ENCODE measurements at places on chromosomes 1 and 21.

- no peak for DNase-seq
These were observed 5.1 kb upstream of the BRDT start for GRCh38 chr1:91944087-91944486.

DNA sequence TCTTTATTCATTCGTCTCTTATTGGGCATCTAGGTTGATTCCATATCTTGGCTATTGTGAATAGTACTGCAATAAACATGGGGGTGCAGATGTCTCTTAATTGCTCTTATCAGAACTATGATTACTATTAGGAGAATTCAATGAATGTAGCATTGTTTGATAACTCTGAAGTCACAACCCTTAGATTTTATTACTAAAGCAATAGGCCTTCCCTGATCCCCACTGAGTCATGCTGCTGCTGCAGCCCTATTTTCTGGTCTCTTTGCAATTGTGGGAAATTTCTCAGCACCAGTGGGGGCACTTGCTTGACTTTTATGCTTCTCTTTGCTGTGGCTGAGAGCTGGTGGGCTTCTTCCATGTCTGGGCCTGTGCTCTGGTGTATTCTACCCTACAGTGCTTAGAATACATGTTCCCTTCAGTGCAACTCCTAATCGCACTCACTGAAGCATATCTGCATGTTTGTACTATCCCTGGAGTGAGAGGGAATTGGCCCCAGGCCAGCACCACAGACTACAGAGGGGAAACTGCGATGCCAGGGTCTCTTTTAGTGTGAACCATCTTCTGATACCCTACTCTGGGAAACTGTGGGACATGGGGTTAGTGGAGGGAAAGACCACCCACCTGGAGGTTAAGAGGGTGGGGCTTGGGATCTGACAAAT, 52.2 kb upstream of the ROR1 start:
- no peak for DNase-seq

- no peak for DNase-seq
These were observed 58.7 kb downstream of the ALG14 start for GRCh38 chr1:95013950-95014574.

DNA sequence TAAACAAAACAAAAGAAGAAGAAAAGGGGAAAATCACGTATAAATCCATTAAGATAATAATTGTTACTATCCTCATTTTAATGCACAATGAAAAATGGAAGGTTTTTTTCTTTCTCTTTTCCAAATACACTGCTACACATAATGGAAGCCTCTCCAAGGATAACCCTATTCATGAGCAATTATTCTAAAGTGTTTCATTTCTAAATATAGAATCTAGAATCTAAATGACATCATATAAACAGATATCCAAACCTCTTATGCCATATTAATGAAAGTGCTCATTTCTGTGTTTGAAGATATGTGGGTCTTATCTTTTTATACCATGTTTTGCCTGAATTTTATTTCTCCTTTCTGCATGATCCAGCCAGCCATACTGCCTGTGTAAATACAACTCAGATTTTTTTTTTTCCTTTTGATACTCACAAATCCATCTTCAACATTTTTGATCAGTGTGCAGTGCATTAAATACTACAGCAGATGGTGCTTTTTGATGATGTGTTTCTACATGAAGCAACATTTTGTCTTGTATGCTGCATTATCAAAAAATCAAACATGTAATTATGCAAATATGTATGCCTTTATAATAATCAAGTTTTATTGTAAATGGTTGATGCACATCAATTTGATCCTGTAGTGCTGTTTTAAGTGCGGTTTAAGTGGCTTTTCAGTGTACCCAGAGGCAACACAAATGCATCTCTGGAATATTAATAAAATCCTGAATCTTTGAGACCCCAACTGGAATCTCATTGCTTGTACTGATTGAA, 625.6 kb upstream of the PTBP2 start:
- DNase-seq = no peak

GRCh38 chr1:45393718-45394302, 53.6 kb upstream of the MUTYH start:
- DNase-seq = no peak

GRCh38 chr1:208254376-208254775, 10.2 kb upstream of the PLXNA2 start:
- no peak for DNase-seq

DNA sequence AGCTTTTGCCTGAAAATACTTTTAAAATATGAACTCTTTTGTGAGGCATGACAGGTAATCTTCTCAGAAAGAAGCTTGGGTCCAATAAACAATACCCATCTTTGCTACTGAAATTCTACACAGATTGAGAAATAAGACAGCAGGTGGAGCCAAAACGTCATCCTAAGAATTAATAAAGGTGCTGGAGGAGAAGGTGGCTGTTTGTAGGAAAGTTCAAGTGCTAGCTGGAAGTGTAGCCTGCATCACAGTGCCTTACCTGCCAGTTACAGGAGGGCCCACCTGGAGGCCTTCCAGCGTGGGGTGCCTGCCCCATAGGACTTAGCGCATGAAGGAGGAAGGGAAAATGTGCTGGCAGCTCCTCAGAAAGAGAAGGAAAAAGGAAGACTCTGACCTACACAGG, 93.7 kb downstream of the TTC3 start:
- no peak for DNase-seq

DNA sequence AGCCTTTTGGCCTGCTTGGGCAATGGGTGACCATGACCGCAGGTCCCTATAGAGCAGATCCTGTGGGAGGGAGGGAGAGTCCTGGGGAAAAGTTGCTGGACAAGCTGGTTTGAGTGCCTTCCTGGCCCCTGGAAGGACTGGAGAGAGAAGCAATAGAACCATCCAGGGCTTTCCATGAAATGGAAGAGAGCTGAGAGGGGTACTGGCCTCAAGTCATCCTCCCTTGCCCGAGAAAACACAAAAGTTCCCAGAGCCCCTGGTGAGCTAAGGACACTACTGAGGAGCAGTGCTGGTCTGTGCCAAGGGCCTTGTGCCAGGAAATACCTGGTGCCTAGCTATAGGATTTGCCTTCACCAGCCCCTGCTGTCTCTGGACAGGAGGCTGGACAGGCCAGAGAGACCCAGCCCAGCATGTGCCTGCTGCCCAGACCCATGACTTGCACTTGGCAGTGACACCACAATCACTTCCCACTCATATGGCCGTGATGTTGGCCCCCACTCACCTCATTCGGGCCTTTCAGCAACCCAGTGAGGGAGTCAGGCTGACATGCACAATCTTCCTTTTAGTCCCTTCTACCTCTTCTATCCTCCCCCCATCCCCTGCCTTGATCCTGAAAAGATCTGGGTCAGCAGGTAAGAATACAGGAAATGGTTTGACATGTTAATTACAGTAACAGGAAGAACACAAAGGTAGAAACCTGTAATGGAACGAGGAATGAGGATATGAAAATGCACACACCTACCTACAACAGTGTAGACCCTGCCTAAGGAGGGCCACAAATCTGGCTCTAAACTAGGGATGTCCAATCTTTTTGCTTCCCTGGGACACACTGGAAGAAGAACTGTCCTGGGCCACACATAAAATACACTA, 7.0 kb downstream of the SH3BP5L start:
- DNase-seq = no peak
